ENCODE measurements at places on chromosomes 16 and 17.

DNA sequence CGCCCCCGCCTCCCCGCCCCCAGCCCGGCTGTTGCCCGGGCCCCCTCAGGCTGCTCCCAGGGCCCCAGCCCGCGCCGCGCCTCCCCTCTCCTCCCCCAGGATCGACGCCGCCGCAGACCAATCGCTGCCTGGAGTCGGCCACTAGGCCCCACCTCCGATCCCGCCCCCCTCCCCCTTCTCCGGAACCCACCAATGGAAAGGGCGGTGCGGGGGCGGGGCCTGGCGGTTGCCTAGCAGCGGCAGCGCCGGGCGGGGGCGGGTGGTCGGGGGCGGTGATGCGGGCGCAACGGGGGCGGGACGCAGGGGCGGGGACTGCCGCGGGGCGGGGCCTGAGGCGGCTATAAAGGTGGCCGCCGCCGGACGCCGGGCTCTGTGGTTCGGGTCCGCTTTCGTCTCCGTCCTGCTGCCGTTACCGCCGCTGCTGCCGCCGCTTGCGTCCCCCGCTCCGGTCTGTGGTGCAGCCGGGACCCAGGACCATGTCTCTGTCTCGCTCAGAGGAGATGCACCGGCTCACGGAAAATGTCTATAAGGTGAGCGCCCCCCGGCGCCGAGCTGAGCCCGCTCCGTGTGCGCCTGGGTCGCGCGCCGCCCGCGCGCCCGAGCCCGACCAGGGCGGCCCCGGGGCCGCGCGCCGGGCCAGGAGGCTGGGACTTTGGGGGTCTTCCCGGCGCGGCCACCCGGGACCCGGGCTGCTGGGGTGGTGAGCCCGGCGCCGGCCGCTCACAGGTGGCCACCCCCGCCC is at the start of gene BAIAP2:
Gene BAIAP2, plus strand, starts transcription at position 373 of the 742 bp plus-strand sequence. Its CDS starts 104 bp downstream, at position 477.
- DNase-seq: peak; percentile 99

- peak; percentile 50 for DNase-seq
These were observed 4.5 kb upstream of the MMP28 start for GRCh38 chr17:35799942-35800341.

DNA sequence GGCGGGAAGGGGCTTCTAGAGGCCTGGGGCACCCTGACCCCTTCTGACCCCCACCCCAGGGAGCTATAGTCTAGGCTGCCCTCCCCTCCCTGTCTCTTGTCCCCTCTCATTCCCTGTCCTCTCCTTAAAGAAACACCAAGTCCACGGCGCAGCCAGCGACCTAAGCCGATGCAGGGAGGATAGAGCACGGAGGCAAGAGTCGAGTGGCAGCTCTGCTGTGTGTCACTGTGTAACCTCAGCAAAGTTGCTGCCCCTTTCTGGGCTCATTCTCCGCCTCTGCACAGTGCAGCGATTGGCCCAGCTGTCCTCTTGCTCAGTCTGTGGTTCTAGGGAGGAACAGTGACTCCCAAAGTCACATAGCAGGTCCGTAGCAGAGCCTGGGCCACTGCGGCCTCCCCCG is 36.5 kb upstream of the SBK1 start:
- DNase-seq: no peak

DNA sequence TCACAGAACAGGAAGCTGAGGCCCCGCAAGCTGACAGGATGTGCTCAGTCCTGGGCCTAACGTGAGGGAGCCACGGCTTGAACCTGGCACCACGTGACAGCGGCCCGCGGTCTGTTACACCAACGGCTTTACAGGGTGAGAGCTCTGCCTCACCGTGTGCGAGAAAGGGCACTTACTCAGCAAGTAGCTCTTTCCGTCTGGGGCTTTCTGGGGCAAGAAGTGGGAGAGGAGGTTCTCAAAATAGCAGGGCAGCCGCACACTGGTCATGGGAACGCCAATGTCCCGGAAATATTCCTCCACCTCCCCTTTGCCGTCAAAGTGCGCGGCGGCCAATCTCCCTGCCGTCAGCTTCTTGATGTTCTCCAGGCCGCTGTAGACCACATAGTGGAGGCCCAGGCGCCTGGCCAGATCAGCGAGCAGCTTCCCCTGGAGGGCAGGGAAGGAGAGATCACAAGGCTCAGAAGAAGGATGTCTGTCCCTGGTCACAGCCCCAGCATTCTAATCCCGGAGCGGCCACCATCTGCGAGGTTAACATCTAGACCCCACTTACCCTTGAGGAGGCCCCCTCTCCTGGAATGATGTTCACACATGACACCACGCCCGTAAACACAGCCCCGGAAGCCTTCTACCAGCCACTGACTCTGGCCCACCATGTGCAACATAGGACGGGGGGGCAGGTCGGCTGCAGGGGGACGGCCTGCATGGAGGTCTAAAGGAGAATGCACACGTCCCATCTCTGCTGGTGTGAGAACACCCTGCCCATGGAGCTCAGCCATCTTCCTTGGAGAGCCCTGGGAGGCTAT is 8.2 kb downstream of the NMRAL1 start:
- DNase-seq: no peak

- no peak for DNase-seq
These were observed 53.1 kb downstream of the HS3ST3B1 start for GRCh38 chr17:14353861-14354474.

DNA sequence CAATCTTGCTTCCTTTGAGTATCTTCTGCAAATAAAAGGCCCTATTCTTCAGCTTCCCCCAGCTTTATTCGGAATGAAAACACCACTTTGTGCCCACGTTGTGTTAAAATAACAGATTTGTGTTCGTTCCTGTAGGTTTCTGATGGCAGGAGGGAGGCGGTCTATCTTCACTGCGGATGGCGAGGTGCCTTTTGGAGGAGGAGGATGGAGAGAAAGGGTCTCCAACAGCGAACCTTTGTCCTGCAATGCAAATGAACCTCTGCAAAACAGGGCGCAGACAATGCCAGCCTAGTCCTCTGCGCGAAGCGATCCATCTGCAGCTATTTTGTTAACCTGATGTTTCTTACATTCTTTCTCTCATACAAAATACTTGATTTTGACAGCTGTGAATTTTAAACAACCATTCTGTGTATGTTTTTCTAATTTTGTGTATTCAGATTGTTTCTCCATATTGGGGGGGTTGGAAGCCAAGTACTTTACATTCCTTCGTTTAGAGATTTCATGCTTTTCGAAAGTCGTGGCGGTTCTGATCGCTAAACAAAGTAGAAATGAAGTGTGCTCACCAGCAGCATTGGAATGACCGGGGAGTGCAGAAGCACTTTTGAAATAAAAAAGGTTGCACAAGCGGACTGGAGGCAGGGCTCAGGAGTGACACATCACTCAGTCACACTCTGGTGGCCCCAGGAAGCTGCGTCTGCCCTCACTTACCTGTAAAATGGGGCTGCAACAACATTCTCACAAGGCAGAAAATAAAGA is 279.0 kb upstream of the IRX5 start:
- DNase-seq: no peak

GRCh38 chr16:53712065-53712464 is 8.1 kb downstream of the FTO start:
- DNase-seq: no peak

- DNase-seq: peak; percentile 72
These were observed 118.9 kb downstream of the AATF start for GRCh38 chr17:37067555-37068111.

DNA sequence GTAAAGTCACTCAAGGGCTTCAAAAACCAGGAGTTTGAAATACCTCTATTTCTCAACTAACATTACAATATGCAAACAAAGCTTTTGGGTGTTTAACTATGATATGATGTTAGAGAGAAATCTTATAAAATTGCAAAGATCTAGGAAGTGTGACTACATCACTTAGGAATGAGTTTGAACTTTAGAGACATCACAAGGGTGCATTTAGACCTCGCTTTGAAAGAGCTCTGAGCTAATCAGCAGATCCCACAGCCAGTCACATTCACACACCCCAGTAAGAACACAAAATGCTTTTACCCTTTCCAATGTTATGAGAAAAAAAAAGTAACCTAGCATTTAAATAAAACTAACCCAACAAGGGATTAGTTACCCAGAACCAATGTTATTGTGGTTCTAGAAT is 45.2 kb downstream of the HYDIN start:
- no peak for DNase-seq

DNA sequence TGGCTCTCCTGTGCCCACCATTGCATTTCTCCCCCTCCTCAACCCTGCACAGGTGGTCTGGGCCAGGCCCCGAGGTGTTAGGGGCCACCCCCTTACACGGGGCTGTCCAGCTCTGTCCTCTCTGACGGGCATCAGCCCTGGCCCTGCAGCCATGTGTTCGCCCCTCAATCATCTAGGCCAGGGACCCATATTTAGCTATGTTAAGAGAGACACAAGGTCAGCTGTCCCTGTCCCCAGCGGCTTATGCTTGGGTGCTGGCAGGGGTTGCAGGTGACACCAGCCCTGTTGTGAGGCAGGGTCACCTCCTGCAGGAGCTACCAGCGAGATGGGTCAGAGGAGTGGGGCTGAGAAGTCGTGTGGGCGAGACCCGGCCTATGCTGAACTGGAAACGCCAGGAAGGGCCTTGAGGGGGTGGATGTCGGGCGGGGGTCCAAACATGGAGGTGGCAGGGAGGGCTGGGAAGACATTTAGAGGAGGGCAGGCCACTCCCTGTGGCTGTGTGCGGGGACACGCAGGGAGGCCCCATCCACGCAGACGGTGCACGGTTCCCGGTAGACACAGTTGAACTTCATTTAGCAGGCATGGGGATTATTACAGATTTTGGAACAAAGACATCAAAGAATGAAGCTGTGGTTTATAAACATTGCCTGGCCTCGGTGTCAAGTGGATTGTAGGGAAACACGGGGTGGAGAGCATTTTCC is 133.2 kb upstream of the CHMP6 start:
- no peak for DNase-seq

GRCh38 chr17:57168695-57169094 is 83.6 kb downstream of the AKAP1 start:
- DNase-seq: no peak

DNA sequence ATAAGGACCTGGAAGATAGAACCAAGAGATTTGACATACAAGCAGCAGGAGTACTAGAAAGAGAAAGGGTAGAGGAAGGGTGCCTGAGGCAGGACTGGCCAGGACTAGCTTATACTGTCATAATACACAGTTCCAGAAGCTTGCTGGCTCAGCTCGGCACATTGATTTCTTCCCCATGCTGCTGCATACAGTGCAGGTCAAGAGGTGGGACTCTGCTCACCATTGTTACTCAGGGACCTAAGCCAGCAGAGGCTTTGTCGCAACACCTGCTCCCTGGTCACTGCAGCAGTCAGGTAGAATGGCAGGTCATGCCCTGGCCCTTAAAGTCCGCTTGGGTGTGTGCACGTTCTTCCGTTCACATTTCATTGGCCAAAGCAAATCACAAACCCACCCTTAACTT is 32.8 kb downstream of the LDHD start:
- DNase-seq: no peak

DNA sequence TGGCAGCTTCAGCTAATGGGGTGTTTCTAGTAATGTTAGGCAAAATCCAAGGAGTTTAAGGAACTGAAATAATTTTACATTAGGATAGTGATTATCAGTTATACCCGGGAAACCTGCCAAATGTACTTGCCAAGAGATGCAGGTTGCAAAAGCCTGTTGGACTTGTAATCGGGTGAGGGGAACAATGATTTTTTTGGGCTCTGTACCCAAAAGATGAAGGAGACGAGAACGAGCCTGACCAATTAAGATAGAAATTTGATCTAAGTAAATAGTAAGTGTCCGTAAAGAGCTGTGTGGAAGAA is 56.3 kb upstream of the ARL4D start:
- DNase-seq: no peak

DNA sequence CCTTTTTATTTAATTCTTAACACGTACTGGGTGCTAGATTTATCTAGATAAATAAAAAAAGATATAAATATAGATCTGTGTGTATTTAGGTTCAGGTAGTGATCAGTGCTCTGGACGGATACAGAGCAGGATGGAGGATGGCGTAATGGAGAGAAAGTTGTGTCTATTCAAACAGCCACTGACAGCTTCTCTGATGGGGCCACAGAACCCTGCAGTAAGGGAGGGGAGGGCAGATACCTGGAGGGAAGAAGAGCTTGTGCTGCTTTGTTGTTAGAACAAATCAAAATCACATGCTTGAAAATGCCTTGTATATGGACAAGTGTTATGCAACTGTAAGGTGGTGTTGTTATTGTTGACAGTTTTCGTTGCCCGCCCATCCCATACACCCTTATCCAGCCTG is 170.2 kb downstream of the UTP18 start:
- DNase-seq: no peak

DNA sequence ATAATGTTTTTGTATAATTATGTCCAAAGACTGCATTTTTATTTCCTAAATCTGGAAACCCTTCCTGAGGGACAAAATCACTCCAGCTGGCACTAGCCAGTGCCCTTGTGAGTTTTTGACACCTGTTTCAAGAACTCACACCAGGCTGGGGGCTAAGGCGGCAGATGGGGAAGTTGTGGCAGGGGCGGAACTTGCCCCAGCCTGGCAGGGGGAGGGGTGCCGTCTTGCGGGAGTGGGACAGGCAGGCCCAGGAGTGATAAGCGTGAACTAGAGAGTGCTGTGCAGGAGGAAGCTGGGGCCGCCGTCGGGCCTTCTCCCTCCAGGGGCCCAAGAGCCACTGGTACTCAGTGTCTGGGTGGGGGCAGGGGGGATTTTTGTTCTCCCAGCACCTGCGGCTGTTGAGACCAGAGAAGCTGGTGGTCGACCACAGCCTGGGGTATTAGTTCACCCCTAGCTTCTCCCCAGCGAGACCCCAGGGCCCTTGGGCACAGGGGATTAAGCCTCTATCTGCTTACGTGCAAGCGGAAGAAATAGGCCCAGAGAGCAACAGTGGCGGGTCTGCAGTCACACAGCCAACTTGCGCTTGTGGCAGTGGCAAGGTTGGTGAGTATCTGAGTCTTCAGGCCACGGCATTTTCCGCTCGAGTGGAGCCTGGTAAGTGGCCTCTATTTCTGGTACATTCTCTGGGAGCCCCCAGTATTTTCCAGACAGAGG is 40.2 kb upstream of the PLCG2 start:
- DNase-seq: no peak

GRCh38 chr17:8220783-8221662 is 10.6 kb upstream of the AURKB start:
- DNase-seq: peak; percentile 95

DNA sequence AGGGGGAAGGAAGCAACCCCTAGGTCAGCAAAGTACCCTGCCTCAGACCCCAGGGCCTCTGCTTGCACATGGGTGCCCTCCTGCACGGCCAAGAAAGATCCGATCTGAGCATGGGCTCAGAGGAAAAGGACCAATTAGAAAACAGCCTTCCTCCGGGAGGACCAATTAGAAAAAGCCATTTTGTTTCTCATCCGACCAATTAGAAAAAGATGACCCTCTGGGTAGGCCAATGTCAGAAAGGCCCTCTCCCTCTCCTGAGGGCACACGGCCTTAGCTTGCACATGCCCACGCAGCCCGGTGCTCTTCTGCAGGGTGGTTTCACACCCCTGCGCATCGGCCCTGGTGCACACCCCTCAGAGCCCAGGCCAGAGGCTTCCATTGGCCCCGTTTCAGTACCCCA is 5.1 kb upstream of the CISD3 start:
- no peak for DNase-seq

GRCh38 chr16:81717662-81718189 is 61.4 kb upstream of the PLCG2 start:
- DNase-seq: no peak

DNA sequence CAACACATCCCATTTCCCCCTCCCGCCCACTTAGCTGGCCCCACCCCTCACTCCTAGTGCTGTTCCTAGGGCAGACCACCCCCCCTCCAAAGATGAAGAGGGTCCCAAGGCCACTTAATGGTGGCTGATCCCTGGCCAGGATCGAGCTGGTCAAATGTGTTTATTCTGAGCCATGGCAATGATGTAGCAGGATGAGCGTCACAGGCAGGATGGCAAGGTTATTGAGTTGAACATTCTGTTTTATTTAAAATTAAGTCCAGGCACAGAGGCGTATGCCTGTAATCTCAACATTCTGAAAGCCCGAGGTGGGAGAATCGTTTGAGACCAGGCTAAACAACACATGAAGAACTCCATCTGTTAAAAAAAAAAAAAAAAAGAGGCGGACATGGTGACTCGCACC is 12.2 kb downstream of the ZNF423 start:
- no peak for DNase-seq
